ENCODE measurements at places on chromosomes 12 and 14. TPM values are rescaled to one million over a fixed set of nuclear protein-coding genes. Genes with fewer than 3 reads are reported as not detected.

- peaks cover 24% of the 10 kb centered on the region for H3K27me3 ChIP-seq
- H3K4me1 ChIP-seq, result peaks cover 27% of the 10 kb centered on the region
- no peak overlapping the region for H3K4me3 ChIP-seq
These were observed 6.6 kb downstream of the PTHLH start for GRCh38 chr12:27965966-27966365.

- no peaks in the 10 kb centered on the region for H3K27me3 ChIP-seq
- no peak for DNase-seq
- H3K27ac ChIP-seq, result no peak overlapping the region
- no peaks in the 10 kb centered on the region for H3K4me1 ChIP-seq
These were observed 49.5 kb upstream of the PIWIL1 start for GRCh38 chr12:130288206-130288605.

DNA sequence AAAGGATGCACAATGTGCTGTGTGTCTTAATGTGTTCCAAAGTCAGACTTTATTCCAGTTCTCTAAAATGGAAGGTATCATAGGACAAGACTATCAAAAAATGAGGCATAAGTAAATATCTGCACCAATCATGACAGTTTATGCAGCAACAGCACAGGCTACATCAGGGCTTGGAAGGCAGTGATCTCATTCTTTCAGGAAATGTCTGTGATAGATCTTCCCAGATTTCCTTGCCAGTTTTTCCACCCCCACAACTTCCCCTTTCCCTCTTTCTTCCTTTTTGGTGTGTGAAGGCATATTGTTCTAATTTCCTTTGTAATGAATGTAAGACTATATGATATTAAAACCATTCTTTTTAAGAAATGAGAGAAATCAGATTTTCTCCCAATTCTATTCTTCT lies 326.7 kb downstream of the ATP23 start:
- H3K4me1 ChIP-seq, result no peaks in the 10 kb centered on the region
- H3K27ac ChIP-seq, result no peak overlapping the region
- DNase-seq, result no peak
- H3K27me3 ChIP-seq, result no peaks in the 10 kb centered on the region

DNA sequence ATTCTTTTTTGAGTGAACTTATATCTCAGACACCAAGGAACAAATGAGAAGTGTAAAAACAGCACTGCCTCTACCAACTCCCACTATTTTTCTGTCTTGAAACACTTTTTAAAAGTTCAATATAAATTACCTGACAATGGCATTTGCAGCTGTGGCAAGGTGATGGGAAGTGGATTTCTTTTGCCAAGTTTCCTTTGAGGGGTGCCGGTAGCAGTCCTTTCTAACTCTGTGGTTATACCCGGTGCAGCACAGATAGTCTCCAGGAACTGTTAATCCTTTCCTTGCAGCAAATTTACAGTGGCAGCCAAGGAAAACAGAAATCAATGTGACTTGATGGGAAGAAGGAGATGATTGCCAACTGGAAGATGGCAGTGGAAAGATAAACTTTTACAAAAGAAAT lies 243.7 kb downstream of the BCAT1 start:
- no peak overlapping the region for H3K4me3 ChIP-seq
- H3K27ac ChIP-seq, result no peak overlapping the region
- no peaks in the 10 kb centered on the region for H3K27me3 ChIP-seq
- no peaks in the 10 kb centered on the region for H3K36me3 ChIP-seq

- no peaks in the 10 kb centered on the region for H3K27me3 ChIP-seq
- H3K27ac ChIP-seq, result no peak overlapping the region
- no peaks in the 10 kb centered on the region for H3K4me1 ChIP-seq
- no peaks in the 10 kb centered on the region for H3K36me3 ChIP-seq
These were observed 60.8 kb downstream of the PDE6H start for GRCh38 chr12:15033641-15034040.

- DNase-seq, result no peak
- no peaks in the 10 kb centered on the region for H3K36me3 ChIP-seq
- H3K4me3 ChIP-seq, result no peak overlapping the region
- no peak overlapping the region for H3K27ac ChIP-seq
These were observed 167.2 kb downstream of the FSCB start for GRCh38 chr14:44339862-44340261.

DNA sequence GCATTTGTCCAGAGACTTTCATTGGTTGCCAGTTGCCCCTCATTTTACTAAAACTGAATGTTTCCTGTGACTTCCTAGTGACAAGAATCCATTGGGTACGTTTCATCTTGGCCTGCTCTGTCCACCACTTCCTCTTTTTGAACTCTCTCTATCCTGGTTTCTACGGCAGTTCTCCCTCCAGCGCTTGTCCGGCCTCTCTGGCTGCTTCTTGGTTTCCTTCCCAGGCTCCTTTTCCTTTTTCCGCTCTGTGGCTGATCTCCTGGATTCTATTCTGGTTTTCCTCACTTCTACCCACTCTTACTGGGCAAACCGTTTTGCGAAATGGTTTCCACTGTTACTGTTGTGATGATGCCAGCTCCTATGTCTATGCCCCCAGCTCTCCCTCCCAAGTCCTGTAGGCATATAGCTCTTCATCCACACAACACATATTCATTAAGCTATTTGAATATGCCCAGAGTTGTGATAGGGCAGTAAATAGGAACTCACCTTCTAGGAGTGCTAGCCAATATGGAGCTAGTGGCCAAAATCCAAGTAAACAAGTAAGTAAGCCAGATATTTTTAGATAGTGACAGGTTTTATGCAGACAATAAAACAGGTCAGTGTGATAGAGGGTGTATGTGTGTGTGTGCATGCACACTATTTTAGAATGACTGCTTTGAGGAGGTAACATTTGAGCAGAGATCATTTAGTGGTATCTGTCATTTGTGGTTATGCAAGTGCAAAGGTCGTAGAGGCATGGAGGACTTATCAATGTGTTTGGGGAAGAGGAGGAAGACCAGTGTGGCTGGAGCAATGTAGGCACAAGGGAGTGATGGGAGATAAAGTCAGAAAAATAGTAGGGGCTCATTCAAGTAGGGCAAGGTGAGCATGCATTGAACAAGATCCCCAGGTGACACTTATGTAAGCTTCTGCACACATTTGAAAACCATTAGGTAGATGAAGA lies 27.9 kb upstream of the CTDSP2 start:
- H3K4me3 ChIP-seq, result no peak overlapping the region
- DNase-seq, result no peak
- no peaks in the 10 kb centered on the region for H3K27me3 ChIP-seq
- H3K36me3 ChIP-seq, result no peaks in the 10 kb centered on the region

DNA sequence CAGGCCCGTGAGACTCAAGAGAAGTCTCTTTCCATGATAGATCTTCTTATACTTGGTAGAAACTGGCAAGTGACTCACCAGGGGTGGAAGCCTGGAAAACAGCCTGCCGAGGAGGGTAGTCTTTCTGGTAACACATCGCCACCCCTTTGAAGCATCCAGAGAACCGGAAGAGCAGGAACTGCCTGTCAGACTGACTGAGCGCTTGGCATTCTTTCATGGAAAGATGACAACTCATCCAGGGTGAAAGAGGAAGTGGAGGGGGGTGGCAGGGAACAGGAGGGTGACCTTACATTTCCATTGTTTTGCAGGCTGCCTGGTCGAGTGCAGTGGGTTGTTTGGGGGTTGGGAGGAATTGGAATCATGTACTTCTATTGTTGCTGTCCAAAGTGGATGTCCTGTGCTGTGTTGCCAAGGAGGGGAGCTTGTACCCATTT lies 34.5 kb downstream of the PRKCH start:
- DNase-seq, result peak; percentile 70
- no peaks in the 10 kb centered on the region for H3K4me1 ChIP-seq
- no peak overlapping the region for H3K4me3 ChIP-seq
- H3K27ac ChIP-seq, result no peak overlapping the region
- no peaks in the 10 kb centered on the region for H3K27me3 ChIP-seq

- H3K4me1 ChIP-seq, result no peaks in the 10 kb centered on the region
- H3K36me3 ChIP-seq, result no peaks in the 10 kb centered on the region
- H3K27me3 ChIP-seq, result no peaks in the 10 kb centered on the region
- no peak overlapping the region for H3K4me3 ChIP-seq
These were observed 26.3 kb downstream of the BATF start for GRCh38 chr14:75548544-75548943.

- no peaks in the 10 kb centered on the region for H3K27me3 ChIP-seq
- H3K4me3 ChIP-seq, result no peak overlapping the region
- DNase-seq, result no peak
- H3K36me3 ChIP-seq, result no peaks in the 10 kb centered on the region
- H3K4me1 ChIP-seq, result peaks cover 5% of the 10 kb centered on the region
- no peak overlapping the region for H3K27ac ChIP-seq
These were observed 8.8 kb upstream of the CCDC85C start for GRCh38 chr14:99612738-99613330.

GRCh38 chr12:88501972-88502938 lies 78.0 kb downstream of the KITLG start:
- no peak overlapping the region for H3K27ac ChIP-seq
- no peak for DNase-seq
- H3K4me3 ChIP-seq, result no peak overlapping the region

- no peak for DNase-seq
- no peaks in the 10 kb centered on the region for H3K36me3 ChIP-seq
- H3K4me3 ChIP-seq, result no peak overlapping the region
- no peak overlapping the region for H3K27ac ChIP-seq
- H3K4me1 ChIP-seq, result no peaks in the 10 kb centered on the region
These were observed 36.8 kb upstream of the E2F7 start for GRCh38 chr12:77102123-77102522.

- no peak overlapping the region for H3K4me3 ChIP-seq
- H3K36me3 ChIP-seq, result no peaks in the 10 kb centered on the region
- H3K27me3 ChIP-seq, result no peaks in the 10 kb centered on the region
- no peak for DNase-seq
- no peaks in the 10 kb centered on the region for H3K4me1 ChIP-seq
These were observed 21.2 kb upstream of the BATF start for GRCh38 chr14:75501080-75501479.

The VWF gene
- total RNA-seq, result 98.0 TPM

The FAM161B gene
- total RNA-seq, result 5.3 TPM

The ZDHHC22 gene
- 0.49 TPM for total RNA-seq

The ESPL1 gene
- 0.28 TPM for total RNA-seq

The STAB2 gene
- total RNA-seq, result 0.55 TPM

The ADGRD1 gene
- total RNA-seq, result 7.2 TPM

The SLC39A2 gene
- not detected for total RNA-seq

The NOP9 gene
- total RNA-seq, result 16.8 TPM

Data from sigmoid colon (tissue), 7 donors.